ENCODE measurements at places on chromosomes 4 and X. TPM values are rescaled to one million over a fixed set of nuclear protein-coding genes. Genes with fewer than 3 reads are reported as not detected.

Gene PCDH7
- 1.6 TPM for total RNA-seq

Gene SPANXA1
- total RNA-seq, result not detected

Gene BEX2
- total RNA-seq, result 2.5 TPM

Gene FRMD7
- not detected for total RNA-seq

Gene AMOT
- total RNA-seq, result 143 TPM

Gene FGB
- total RNA-seq, result not detected
